ENCODE measurements at places on chromosomes 5 and 9. TPM values are rescaled to one million over a fixed set of nuclear protein-coding genes. Genes with fewer than 3 reads are reported as not detected.

GRCh38 chr9:91360551-91361290 lies 997 bp downstream of the AUH start:
- no peaks in the 10 kb centered on the region for H3K27me3 ChIP-seq
- peak overlapping the region; percentile 100 for H3K27ac ChIP-seq
- no peak for DNase-seq

The GCNT1 gene
- 9.7 TPM for total RNA-seq

GRCh38 chr5:107571621-107572536 lies 98.9 kb downstream of the EFNA5 start:
- peak; percentile 83 for DNase-seq
- peak overlapping the region; percentile 28 for H3K27ac ChIP-seq
- H3K36me3 ChIP-seq: no peaks in the 10 kb centered on the region
- peaks cover 37% of the 10 kb centered on the region for H3K27me3 ChIP-seq
- peaks cover 18% of the 10 kb centered on the region for H3K4me1 ChIP-seq

The IZUMO3 gene
- not detected for total RNA-seq

GRCh38 chr9:109653470-109653869 lies 126.5 kb upstream of the PALM2AKAP2 start:
- no peak for DNase-seq
- H3K27ac ChIP-seq: no peak overlapping the region
- no peaks in the 10 kb centered on the region for H3K36me3 ChIP-seq
- H3K4me3 ChIP-seq: no peak overlapping the region
- H3K27me3 ChIP-seq: no peaks in the 10 kb centered on the region

The ANGPTL2 gene
- not detected for total RNA-seq

DNA sequence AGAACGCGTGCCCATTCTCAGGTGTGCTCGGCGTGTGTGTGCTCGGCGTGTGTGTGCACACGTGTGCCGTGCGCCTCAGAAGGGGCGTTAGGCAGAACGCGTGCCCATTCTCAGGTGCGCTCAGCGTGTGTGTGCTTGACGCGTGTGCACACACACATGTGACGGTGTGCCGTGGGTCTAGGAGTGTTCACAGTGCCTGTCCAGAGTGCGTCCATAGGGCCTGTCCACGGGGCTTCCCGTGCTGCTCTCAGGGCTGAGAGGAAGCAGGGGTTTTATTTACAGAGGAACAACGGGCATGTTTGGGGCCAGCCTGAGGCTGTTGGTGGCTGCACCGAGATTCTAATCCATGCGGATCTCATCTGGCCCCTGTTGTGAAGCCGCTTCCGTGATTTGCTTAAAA lies 14.2 kb upstream of the AHRR start:
- H3K27ac ChIP-seq: no peak overlapping the region
- H3K4me3 ChIP-seq: no peak overlapping the region
- DNase-seq: no peak
- no peaks in the 10 kb centered on the region for H3K27me3 ChIP-seq

The RANBP6 gene
- total RNA-seq: 25.1 TPM

GRCh38 chr5:154095904-154096303 lies 57.1 kb downstream of the MFAP3 start:
- no peak overlapping the region for H3K27ac ChIP-seq
- DNase-seq: no peak
- H3K4me3 ChIP-seq: no peak overlapping the region

All from activated T-cell treated with anti-CD3 and anti-CD28 coated beads, Interleukin-2, amount 50 U/mL, for 72 hours (primary cell).